ENCODE measurements at places on chromosomes 2 and 18. TPM values are rescaled to one million over a fixed set of nuclear protein-coding genes. Genes with fewer than 3 reads are reported as not detected.

RAB17 gene
- 1.6 TPM for total RNA-seq

PAX8 gene
- 0.18 TPM for total RNA-seq

RFTN2 gene
- 6.5 TPM for total RNA-seq

NYAP2 gene
- not detected for total RNA-seq

MAP2 gene
- total RNA-seq, result 24.9 TPM

CNGA3 gene
- not detected for total RNA-seq

GNAL gene
- total RNA-seq, result 0.46 TPM

MOCOS gene
- 1.3 TPM for total RNA-seq

- no peak for DNase-seq
Observed at GRCh38 chr2:97966545-97967215, 29.1 kb downstream of the TMEM131 start.

GRCh38 chr2:213868526-213868925 lies 542.3 kb upstream of the VWC2L start:
- DNase-seq, result no peak

DNA sequence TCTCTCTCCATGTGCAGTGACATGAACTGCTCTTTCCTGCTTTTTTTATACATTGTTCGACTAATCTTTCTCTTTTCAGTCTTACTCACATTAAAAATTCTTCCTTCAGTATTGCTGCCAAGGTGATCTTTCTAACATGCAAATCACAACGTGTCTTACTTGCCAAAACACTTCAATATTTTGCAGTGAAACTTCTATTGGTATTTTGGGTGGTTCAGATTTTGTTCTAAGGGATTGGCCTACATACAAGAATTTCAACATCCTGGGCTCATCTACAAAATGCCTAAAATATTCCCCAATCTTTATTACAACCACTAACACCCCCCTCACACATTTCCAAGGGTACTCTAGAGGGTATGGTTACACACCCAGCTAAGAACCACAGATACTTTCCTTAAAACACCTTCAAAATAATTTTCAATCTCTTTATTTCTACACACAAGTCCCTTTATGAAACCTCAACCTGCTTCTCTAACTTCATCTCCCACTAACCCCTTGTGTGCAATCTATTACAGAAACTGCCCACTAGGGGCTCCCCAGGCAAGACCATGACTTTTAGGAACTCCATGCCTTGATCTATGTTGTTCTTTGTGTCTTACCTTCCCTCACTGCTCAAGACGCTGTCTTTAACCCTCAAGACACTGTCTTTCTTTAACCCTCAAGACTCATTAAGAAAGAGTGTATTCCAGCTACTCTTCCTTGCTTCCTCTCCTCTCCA lies 50.9 kb downstream of the COL3A1 start:
- DNase-seq, result no peak

DNA sequence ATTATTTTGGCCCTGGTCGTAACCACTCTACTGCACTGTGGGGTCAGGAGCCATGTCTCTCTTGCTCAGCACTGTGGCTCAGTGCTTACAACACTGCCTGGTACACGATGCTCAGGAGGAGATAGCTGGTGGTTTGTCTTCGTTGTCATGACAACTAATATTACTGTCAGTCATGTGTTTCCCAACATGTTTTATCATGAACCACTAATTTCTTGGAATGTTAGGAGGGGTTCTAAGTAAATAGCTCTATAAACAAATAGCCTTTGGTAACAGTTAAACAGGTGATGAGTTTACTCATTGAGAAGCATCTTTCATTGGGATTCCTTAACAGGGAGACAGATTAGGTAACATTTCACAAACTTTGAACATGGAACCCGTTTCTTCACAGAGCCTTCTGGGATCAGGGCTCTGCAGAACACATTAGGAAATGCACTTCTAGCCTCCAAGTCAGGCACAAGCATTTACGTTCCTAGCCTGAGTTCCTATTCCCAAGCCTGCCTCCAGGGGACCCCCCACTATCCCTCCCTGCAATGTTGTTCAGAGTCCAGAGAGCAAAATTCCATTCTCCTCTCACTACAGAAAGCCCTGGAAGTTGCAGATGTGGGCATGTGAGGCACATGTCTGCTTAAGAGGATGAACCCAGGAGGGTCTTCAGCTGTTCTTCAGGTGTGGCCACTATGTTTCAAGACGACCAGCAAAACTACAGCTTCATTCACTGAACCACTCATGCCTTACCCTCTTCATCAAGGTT lies 6.4 kb upstream of the RBM44 start:
- DNase-seq, result no peak

- DNase-seq, result no peak
Observed at GRCh38 chr2:111196435-111196834, 75.7 kb downstream of the BCL2L11 start.

DNA sequence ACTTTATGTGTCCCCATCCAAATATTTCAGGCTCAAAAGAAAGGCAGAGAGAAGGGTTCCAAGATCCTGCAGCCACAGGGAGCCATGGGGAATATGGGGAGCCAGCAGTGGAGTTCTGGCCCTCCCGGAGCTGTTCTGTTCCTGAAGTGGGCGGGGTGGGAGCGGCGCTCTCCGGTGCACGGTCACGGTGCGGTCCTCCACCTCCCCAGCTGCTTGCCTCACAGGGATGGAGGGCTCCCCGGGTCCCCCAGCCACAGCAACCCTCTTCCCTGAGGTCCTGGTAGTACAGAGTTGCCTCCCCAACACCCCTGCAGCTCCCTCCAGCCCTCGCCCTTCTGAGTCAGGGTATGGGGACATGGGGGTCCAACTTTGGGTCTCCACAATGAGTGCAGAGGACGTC lies 26.2 kb upstream of the SNED1 start:
- no peak for DNase-seq

- DNase-seq, result peak; percentile 11
Observed at GRCh38 chr2:86393521-86394491, 47.4 kb upstream of the KDM3A start.

DNA sequence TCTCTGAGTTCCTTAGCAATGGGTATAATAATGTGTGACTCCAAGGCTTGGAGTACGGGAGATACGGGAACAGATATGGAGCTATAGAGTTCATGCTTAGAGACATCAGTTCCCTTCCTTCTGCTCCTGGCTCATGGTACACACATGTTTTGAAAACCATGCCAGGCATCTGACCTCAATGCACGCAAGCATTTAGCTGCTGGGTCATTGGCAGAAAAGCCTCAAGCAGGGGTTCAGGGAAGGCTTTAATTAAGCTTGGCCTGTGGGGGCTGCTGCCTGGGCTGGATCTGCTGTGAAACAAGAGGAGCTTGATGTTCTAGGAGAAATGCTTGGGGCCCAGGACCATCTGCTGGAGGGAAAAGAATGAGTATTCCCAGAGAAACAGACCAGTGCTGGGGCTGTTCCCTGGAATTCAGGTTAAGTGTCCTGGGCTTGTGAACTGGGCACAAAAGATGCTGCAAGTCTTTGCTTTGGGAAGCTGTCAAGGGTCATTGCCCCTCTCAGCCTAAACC lies 3.2 kb downstream of the ALLC start:
- no peak for DNase-seq

DNA sequence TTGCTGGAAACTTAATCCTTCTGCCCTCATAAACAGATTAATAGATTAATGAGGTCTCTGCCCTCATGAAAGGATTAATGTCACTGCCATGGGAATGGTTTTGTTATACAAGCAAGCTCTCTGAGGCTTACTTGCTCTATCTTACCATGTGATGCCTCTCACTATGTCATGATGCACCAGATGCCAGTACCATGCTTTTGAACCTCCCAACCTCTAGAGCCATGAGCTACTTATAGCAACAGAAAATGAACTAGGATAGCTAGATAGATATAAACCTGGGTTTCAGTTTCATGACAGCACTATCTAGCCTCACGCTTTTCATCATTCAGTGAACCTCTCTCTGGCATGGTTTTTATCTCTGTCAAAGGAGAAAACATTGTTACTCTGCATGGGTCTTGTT lies 371.6 kb upstream of the LRP1B start:
- DNase-seq, result no peak

DNA sequence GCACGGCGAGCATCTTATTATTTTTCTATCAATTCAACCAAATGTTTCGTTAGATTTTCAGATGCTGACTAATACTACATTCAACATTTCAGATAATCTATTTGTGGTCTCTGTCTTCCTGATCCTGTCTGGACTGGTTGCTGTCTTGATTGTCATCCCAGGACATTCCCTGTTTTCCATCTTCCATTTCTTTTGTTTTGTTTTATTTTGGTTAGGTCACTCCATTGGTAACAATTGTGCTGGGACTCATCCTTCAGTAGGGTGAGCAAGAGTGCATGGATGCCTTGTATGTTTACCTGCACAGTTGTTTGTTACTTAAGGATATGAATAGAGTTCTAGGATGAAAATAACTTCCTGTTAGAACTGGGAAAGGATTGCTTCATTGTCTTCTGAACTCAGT lies 55.9 kb upstream of the ACYP2 start:
- DNase-seq, result no peak

GRCh38 chr18:697800-698199 lies 14.6 kb downstream of the ENOSF1 start:
- no peak for DNase-seq

- DNase-seq, result no peak
Observed at GRCh38 chr2:3575534-3576262, 638 bp downstream of the RPS7 start.

GRCh38 chr2:61762292-61762691 lies 91.6 kb downstream of the FAM161A start:
- DNase-seq, result no peak

- no peak for DNase-seq
Observed at GRCh38 chr2:158912765-158913164, 55.7 kb upstream of the TANC1 start.

DNA sequence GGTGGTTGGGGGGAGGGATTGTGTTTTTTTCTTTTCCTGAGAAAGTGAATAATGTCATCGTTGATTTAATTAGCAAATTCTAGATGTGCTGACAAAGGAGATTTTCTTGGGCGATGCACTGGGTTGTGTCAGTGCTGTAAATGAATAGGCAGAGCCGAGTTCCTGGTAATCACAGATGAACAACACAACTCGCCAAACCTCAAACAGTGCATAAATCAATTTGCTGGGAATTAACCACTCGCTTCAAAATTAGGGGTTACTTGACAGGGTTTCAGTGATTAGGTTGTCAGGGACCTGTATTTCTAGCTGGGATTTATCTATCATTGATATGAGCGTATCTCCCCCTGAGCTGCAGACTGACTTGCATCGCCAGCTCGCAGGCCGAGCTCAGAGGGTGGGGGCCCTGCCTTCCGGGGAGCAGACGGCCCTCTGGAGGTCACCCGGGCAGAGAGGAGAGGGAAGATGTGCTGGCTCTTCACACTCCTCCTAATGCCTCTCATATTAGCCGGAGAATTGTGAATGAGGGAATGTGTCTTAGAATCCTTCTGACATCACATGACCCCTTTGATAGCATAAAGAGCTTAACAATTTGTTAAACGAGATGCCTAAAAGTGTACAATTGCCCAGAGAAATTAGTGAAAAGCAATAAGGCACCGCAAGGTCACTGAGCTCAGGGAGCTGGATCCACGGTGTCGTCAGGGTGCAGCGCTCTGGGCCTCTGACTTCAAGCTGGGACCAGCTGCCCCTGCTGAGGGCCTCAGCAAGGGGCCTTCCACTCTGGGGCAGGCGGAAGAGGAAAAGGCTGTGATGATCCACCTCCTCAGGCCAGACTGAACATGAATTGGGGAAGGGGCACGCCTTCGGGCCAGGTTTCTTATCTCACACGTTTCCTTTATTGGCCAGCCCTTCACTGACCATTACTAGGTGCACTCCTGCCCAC lies 48.9 kb downstream of the SMIM21 start:
- no peak for DNase-seq

Measured in pulmonary artery endothelial cell (primary cell).